ENCODE measurements at places on chromosomes 7 and 10.

- no peak for DNase-seq
These were observed 130.4 kb downstream of the HIBADH start for GRCh38 chr7:27532314-27532713.

GRCh38 chr7:16367115-16367514, 54.2 kb downstream of the CRPPA start:
- no peak for DNase-seq

DNA sequence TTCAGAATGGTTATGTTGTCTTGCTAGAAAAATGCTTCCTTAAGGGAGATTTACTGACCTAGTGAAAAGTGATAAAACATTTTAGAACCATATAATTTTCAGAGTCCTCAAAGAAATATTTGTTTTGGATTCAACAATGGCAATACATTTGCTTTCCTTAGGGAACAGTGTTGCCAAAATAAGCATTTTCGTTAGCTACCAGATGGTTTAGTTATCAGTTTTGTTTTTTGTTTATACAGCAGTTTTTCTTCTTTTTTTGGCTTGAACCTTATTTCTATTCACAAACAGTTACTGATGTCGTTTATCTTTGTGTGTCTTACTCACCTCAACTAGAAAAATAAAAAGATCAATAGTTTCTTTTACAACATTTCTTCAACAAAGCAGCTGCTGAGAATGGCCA, 48.6 kb downstream of the EXOC4 start:
- DNase-seq, result no peak

DNA sequence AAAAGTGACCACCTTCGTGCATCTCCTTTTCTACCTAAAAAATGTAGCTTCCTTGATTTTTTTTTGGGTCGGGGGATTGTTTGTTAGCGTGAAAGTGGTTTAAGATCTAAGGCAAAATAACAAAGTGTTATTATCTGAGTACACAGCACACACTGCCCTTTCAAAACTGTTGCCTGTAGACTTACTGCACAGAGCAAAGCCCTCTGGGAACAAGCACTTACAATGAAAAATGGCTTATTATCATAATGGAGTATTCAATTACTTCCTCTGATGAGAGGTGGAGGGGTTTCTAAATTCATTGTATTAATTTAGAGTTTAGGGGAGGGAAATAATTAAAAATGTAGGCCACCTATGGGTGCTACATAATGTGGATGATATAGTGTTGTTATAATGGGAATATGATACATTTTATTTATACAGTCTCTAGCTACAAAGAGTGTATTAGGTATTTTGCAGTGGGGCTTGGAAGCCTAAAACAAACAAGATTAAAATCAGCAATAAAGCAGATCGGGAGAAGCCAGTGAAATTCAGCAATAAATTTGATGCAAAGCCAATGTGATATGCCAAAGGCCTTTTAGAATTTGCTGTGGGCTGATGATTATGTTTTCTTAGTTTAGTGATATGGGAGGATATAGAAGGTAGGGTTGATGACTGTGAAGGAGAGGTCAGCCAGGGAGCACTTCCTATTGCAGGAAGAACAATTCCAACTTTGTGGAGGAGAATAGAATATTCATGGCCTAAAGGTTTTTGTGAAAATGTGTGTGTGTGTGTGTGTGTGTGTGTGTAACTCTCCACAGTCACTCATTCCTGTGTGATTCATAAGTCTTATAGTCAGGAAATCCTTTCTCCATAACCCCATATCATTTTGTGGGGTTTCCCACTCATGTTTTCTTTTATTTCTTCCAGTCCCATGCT, 17.7 kb upstream of the EXOC4 start:
- no peak for DNase-seq

- no peak for DNase-seq
These were observed 376 bp downstream of the GNA12 start for GRCh38 chr7:2843711-2844152.

DNA sequence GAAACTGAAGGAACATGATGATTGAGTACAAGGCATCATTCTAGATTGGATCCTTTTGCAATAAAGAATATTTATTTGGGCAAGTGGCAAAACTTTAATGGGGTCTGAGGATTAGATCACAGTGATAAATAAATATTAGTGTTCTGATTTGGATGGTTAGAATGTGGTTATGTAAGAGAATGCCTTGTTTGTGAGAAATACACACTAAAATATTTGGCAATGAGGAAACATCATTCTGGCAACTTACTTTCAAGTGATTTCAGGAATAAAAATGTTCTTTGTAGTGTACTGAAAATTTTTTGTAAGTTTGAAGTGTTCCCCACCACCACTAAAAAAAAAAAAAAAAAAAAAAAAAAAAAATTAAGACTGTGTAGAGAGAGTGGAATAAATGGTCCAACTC, 185.1 kb upstream of the NEBL start:
- no peak for DNase-seq

DNA sequence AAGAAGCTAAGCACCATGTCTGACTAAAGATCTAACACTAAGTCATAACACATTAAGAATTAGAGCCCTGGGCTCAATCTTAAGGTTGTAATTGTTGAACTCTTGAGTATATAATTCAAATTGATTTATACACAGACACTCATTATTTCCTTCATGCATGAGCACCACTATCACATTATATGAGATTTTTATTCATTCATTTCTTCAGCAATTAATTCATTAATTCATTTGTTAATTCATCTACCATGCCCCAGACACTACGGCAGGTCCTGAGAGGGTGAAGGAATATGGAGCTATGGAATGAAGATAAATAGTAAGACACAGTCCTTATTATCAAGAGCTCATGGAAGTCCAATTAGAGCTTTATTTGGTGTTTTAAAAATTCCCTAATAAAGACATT, 41.9 kb downstream of the ETV1 start:
- DNase-seq, result no peak

DNA sequence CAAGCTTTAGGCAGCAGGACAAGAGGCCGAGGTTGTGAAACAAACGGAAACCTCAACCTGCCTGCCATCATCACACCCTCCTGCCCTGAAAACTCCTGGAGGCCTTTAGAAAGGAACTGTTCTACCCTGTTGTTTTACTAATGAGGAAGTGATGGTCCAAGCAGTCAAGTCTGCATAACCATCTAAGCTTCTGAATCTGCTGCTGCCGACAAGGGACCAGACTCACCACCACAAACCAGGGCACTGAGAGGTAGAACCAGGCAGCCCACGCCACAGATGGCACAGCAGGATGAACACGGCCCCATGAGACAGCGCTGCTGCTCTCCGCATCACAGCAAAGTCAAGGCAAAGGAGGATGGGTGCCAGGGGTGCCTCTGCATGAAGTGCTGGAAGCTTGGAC, 209.4 kb downstream of the CELF2 start:
- DNase-seq, result no peak

- DNase-seq, result no peak
These were observed 12.5 kb downstream of the ITGB8 start for GRCh38 chr7:20343205-20343604.

DNA sequence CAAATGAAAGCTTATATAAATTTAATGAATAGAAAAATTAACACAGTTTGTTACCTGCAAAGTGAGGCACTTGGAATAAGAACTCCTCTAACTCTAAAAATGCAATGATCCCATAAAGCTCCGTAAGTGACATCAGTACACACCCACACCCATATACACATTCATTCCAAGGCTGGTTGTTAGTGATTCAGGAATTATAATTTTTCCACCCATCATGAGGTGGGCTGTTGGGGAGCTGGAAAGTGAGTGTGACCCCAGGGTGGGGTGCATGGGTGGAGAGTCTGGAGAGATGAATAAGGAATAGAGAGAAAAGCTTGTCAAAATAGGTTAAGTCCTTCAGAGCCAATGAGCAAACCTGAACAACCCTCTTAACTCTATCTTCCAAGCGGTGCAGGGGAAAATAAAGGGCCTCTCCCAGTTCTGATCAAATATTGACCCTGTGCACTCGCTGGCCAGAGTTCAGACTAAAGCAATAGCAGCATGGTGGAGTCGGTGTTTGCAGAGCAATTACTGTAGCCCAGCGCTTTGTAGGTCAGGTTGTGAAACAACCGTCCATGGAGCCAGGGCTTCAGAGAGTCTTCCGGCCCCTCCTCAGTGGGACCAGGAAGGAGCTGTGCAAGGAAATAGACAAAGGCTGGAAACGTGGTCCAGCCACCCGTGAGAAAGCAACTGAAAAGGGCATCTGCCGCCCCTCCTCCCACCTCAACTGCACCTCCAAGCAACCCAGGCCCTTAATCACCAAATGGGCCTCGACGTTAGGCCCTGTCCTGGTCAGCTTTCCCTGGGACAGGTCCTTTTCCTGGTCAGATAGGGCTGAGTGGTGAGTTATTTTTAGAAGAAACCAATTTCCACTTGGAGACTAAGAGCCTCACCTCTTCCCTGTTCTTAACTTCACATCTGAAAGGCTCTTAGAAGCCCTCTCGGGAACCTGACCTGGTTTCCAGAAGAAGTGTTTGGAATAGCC, 61.2 kb downstream of the SH3PXD2A start:
- no peak for DNase-seq

DNA sequence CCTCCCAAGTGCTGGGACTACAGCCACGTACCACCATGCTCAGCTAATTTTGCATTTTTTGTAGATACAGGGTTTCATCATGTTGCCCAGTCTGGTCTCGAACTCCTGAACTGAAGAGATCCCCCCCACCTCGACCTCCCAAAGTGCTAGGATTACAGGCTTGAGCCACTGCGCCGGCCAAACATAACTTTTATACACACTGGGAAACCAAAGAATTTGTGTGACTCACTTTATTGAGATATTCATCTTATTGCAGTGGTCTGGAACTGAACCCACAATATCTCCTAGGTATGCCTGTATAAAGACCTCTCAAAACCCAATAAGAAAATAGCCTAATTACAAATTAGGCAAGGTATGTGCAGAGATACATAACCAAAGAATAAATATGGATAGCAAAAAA, 182.6 kb upstream of the FEZF1 start:
- DNase-seq, result no peak

- no peak for DNase-seq
These were observed 30.5 kb upstream of the ZRANB1 start for GRCh38 chr10:124911124-124912067.

DNA sequence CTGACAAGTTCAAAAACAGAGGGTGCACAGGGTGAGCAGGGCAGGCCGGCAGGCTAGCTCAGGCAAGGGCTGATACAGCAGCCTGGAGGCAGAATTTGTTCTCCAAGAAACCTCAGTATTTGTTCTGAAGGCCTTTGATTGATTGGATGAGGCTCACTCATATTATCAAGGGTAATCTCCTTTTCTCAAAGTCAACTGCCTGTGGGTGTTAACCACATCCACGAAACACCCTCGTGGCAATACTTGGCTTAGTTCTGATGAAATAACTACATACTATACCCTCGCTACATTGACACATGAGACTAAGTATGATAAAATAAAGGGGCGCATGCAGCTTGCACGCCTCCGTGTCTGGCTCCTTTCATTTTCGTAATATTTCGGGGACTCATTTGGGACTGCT, 4.4 kb upstream of the PPP2R2D start:
- DNase-seq, result no peak

DNA sequence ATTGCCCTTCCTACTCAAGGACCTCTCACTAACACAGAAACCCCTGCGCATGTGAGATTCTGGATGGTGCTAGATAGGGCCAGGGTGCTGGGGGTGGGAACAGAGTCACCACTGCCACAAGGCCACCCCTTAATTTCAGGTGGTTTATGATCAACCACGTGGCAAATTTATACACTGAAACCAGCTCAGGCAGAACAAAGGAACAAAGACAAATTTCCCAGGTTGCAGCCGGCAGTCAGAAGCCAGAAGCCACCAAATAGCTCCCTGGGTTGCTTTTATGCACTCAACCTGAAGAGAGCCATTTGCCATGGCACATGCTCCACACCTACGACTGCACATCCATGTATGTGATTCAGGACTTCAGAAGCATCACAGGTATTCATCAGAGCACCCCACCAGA, 2.5 kb downstream of the VOPP1 start:
- no peak for DNase-seq

- DNase-seq, result no peak
These were observed 191.2 kb upstream of the KLF6 start for GRCh38 chr10:3976171-3976570.

DNA sequence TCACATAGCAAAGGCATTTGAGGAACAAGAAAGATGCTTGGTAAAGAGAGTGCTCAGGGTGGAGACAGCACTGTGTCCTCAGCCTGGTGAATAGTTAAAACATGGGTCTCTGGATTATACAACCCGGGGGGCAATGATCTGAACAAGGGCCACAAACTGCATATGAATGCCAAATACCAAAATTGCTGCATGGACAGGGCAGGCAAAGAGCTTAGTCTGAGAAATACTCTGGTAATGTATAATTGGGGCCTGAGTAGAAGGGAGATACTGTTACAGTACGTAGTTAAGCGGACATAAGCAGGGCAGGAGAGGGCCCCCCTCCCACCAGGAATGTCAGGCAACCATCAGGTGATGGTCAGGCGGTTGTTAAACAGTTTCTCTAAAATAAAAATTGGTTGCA, 99.3 kb upstream of the CDK1 start:
- no peak for DNase-seq

DNA sequence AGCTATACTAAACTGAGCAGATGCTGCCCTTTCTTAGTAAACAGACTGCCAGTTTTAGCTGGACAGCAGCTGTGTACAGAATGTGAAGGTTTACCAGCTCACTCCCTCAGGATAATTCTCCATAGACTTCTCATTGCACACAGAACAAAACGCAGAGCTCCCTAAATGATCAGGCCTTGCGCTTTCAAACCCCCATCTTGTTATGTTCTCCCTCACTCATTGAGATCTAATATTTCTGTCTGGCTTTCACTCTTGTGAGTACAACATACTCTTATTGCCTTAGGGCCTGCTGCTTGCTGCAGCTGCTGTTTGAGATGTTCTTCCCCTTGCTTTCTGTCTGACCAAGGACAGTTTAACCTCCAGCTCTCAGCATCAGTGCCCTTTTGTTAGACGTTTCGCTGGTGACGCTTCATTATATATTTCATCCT, 17.3 kb downstream of the VWDE start:
- DNase-seq, result no peak

- no peak for DNase-seq
These were observed 33.2 kb upstream of the PPP1R9A start for GRCh38 chr7:94874036-94874785.

GRCh38 chr7:25985196-25985595, 166.8 kb upstream of the NFE2L3 start:
- no peak for DNase-seq

DNA sequence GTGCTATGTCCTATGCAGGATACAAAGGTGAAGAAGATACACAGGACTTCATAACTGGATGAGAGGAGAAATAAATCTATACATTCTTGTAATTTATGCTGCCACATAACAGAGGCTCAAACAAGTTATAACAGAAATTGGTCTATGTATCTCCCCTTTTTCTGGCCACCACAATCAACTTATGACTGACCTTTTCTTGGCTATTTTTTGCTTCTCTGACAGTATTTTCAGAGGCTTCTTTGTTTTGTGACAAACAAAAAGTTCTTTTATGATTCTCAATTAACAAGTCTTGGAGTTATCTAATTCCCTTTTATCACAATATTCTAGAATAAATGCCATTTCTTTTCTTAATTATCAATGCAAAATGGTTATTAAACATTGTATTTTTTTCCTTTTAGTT, 953.0 kb upstream of the ZWINT start:
- DNase-seq, result no peak

Measured in AG09319 (cell line).